H9 (cell line): ENCODE measurements at places on chromosomes 4 and X. TPM values are rescaled to one million over a fixed set of nuclear protein-coding genes. Genes with fewer than 3 reads are reported as not detected.

The FMR1NB gene
- not detected in 2 replicates for total RNA-seq

The PRR32 gene
- total RNA-seq = not detected in 2 replicates

The DNAAF6 gene
- total RNA-seq = not detected in 2 replicates

The SRPK3 gene
- total RNA-seq = not detected in 2 replicates

DNA sequence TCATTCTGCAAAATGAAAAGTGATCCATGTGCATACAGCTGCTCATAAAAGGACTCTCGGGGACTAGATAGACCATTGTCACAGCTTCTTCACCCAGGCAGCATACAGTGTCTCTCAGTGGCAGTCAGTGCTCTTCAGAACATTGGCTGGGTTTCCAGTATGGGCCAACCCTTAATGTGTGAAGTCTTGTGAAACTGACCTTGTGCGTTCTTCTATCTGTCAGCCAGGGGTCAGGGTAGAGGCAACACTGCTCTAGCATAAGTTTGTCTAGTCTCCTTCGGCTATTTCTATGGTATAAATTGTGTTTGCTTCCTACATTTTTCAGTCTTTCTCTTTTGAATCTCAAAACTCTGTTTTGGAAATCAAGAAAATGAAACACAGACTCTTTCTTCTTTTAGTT, 37.0 kb upstream of the SMIM31 start:
- no peaks in the 10 kb centered on the region for H3K27me3 ChIP-seq
- no peak overlapping the region for H3K27ac ChIP-seq
- peak; percentile 39 for DNase-seq
- no peak overlapping the region for H3K4me3 ChIP-seq
- H3K4me1 ChIP-seq = no peaks in the 10 kb centered on the region

GRCh38 chr4:103144926-103145325, 45.3 kb upstream of the BDH2 start:
- no peak overlapping the region for H3K27ac ChIP-seq
- DNase-seq = no peak
- H3K27me3 ChIP-seq = no peaks in the 10 kb centered on the region

DNA sequence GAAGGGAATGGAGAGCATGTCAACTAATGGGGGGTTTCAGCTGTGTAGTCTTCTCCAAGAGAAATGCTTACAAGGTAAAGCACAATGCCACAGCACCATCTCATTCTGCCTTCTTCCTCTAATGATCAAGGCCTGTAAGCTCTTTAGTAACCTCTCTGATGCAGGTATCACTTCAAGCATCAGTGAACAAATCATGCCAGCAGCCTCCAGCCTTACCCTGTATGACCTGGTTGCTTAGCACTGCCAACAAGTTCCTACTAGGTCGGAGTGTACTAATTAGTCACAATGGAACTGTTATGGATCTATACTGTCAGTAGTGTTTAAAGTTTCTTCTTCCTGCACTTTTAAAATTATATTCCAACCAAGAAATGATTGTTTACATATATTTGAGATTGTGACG, 197.7 kb downstream of the GRID2 start:
- H3K27ac ChIP-seq = no peak overlapping the region
- H3K4me1 ChIP-seq = peaks cover 11% of the 10 kb centered on the region; the same call in 1 of the 2 replicates
- H3K4me3 ChIP-seq = no peak overlapping the region
- H3K36me3 ChIP-seq = no peaks in the 10 kb centered on the region
- no peaks in the 10 kb centered on the region for H3K27me3 ChIP-seq

DNA sequence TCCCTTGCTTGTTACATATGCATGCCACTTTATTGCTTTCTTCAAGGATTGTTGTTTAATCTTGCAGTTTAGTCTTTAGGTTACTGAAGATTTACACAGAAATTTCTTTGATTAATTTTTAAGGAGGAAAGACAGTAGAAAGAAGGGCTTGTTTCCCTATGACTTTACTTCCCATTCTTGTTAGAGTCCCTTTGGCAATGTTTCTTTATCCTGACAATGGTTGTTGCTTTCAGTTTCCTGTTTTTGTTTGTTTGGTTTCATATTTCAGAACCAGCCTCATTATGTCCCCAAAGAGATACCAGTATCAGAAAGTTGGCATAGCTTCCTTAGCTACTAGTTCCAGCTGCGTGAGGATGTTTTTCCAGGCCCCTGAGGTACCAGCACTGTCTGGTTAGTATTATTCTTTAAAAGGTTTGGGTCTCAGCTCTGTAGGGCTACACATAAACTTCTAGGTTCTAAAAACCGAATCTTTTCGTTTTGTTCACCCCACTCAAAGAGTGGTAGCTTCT, 61.3 kb upstream of the UNC5C start:
- no peak overlapping the region for H3K4me3 ChIP-seq
- no peak for DNase-seq
- no peaks in the 10 kb centered on the region for H3K36me3 ChIP-seq
- H3K27ac ChIP-seq = no peak overlapping the region
- H3K4me1 ChIP-seq = no peaks in the 10 kb centered on the region

GRCh38 chr4:180434131-180434895, 1808.9 kb upstream of the TENM3 start:
- no peak for DNase-seq
- no peaks in the 10 kb centered on the region for H3K4me1 ChIP-seq
- no peak overlapping the region for H3K27ac ChIP-seq
- H3K4me3 ChIP-seq = no peak overlapping the region

DNA sequence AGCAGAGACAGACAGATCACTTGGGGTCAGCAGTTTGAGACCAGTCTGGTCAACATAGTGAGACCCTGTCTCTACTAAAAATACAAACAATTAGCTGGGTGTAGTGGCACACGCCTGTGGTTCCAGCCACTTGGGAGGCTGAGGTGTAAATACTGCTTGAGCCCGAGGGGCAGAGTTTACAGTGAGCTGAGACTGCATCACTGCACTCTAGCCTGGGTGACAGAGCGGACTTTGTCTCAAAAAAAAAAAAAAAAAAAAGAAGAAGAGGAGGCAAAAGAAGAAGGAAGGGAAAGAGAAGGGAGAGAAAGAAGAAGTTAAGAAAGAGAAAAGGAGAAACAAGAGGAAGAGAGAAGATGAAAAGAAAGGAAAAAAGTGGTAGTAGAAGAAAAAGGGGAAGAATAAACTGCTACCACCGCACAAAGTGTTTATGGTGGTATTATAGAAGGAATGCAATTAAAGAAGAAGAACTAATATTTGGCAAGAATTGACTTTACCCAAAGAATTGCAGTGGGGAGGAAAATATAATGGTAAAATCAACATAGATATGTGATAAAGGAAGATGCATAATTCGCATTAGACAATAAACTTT, 19.6 kb upstream of the NSUN7 start:
- no peaks in the 10 kb centered on the region for H3K27me3 ChIP-seq
- H3K4me3 ChIP-seq = no peak overlapping the region
- H3K36me3 ChIP-seq = no peaks in the 10 kb centered on the region
- H3K4me1 ChIP-seq = no peaks in the 10 kb centered on the region
- no peak overlapping the region for H3K27ac ChIP-seq
- DNase-seq = no peak

- DNase-seq = peak; percentile 82
- H3K36me3 ChIP-seq = no peaks in the 10 kb centered on the region
- H3K27ac ChIP-seq = no peak overlapping the region
These were observed 19.8 kb downstream of the C4orf50 start for GRCh38 chr4:5998333-5998936.

DNA sequence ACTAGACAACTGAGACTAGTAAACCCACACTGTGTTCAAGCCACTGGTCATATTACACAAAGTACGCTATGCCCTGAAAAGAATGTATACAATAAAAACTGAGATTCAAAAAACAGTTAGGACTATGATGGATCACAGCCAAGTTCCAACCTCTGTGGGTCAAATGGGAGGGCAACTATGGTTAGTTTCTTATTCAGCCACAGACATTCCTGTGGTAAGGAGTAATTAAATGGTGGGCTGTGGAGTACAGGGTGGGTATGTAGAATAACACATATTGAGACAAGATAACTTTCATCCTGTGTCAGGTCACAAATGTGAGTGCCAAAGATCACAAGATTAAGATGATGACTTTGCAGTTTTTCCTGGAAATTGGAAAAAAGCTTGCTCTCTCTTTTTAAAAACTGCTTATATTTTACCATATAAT, 167.2 kb downstream of the NPNT start:
- H3K4me3 ChIP-seq = no peak overlapping the region
- H3K36me3 ChIP-seq = no peaks in the 10 kb centered on the region
- DNase-seq = no peak
- H3K27ac ChIP-seq = no peak overlapping the region
- H3K4me1 ChIP-seq = peaks cover 4% of the 10 kb centered on the region; the same call in 1 of the 2 replicates

DNA sequence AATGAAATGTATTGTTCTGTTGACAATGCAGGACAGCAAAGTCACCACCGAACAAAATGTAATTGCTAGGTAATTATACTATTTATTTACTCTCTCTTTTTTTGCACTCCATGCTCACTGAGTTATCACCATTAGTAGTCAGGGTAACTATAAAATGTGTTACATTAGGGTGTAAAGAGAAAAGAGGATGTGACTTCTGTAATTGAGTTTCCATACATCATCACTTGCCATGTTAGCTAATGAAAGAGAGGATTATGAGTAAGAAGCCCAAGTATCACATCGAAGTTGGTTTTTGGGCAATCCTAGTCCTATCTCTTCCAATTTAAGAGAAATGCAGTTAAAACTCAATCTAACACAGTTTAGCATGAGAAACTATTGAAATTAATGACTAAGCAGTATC, 7.6 kb downstream of the ZXDA start:
- no peaks in the 10 kb centered on the region for H3K27me3 ChIP-seq
- no peaks in the 10 kb centered on the region for H3K4me1 ChIP-seq
- peaks cover 5% of the 10 kb centered on the region; the same call in 1 of the 2 replicates for H3K36me3 ChIP-seq
- no peak overlapping the region for H3K27ac ChIP-seq
- DNase-seq = no peak
- no peak overlapping the region for H3K4me3 ChIP-seq

- no peaks in the 10 kb centered on the region for H3K4me1 ChIP-seq
- DNase-seq = no peak
- H3K36me3 ChIP-seq = no peaks in the 10 kb centered on the region
- no peak overlapping the region for H3K4me3 ChIP-seq
- peak overlapping the region; percentile 34 for H3K27ac ChIP-seq
These were observed 118.7 kb downstream of the ZIC3 start for GRCh38 chrX:137684591-137684990.

GRCh38 chrX:103063191-103063845, 653 bp downstream of the BEX1 start:
- H3K27ac ChIP-seq = no peak overlapping the region
- peak overlapping the region; percentile 83 for H3K4me3 ChIP-seq
- no peaks in the 10 kb centered on the region for H3K27me3 ChIP-seq
- DNase-seq = peak; percentile 53
- H3K36me3 ChIP-seq = no peaks in the 10 kb centered on the region; the same call in 2 of the 3 replicates
- H3K4me1 ChIP-seq = no peaks in the 10 kb centered on the region

- no peak within 1 kb of the TSS for H3K27ac ChIP-seq
- H3K4me1 ChIP-seq = no peaks in the 10 kb centered on the region
- peaks cover 17% of the 10 kb centered on the region for H3K36me3 ChIP-seq
- H3K27me3 ChIP-seq = no peaks in the 10 kb centered on the region; the same call in 1 of the 2 replicates
- H3K4me3 ChIP-seq = peak within 1 kb of the TSS; percentile 84
- peak; percentile 60 for DNase-seq
These were observed at the start of gene MSL3 for GRCh38 chrX:11757719-11758399. TSS of gene MSL3 (plus strand) at chrX:11758237. CDS start at chrX:11758264, 27 bp downstream.

DNA sequence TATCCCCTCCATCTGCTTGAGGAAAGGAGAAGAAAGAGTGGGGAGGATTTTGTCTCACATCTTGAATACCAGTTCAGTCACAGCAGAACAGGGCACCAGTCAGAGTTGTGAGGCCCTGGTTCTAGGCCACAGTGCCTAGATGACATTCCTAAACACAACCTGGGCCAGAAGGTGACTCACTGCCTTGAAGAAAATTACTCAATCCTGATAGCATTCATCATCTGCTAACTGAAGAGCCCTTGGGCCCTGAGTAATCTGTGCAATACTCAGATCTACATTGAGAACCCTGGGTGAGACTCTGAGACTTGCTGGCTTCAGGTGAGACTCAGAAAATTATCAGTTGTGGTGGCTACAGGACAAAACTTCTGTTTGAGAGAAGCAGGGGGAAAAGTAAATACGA, 20.5 kb upstream of the PRR32 start:
- H3K27ac ChIP-seq = no peak overlapping the region
- H3K36me3 ChIP-seq = no peaks in the 10 kb centered on the region; the same call in 1 of the 3 replicates

DNA sequence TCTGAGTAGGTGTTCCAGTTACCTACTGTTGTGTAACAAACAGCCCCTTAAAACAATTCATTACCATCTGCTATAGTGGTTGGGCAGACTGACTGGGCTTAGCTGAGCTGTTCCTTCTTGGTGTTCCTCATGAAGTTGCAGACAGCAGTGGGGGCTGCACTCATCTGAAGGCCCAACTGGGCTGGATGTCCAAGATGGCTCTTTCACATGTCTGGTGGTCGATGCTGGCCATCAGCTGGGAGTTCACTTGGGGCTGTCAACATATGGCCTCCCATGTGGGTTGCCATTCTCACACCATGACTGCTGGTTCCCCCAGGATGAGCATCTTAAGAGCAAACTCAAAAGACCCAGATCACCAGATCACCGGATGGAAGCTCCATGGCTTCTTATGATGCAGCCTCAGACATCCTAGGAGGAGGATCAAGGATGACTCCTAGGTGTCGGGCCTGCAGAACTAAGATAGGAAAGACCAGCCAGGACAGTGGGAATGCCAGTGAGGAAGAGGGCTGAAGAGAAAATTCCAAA, 34.3 kb upstream of the PPP2R2C start:
- no peak for DNase-seq
- H3K4me3 ChIP-seq = no peak overlapping the region
- H3K27ac ChIP-seq = no peak overlapping the region

DNA sequence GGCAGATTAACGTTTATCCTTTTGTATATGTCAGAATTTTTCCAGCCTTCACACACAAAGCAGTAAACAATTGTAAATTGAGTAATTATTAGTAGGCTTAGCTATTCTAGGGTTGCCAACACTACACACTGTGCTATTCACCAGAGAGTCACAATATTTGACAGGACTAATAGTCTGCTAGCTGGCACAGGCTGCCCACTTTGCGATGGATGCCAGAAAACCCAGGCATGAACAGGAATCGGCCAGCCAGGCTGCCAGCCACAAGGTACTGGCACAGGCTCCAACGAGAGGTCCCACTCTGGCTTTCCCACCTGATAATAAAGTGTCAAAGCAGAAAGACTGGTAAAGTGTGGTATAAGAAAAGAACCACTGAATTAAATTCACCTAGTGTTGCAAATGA, 94.8 kb downstream of the TET2 start:
- no peak for DNase-seq
- H3K27me3 ChIP-seq = no peaks in the 10 kb centered on the region
- H3K4me1 ChIP-seq = no peaks in the 10 kb centered on the region
- H3K27ac ChIP-seq = no peak overlapping the region
- H3K4me3 ChIP-seq = no peak overlapping the region
